ENCODE measurements at places on chromosomes 4 and X.

- DNase-seq = no peak
Observed at GRCh38 chr4:79652232-79652631, 244.2 kb upstream of the GK2 start.

GRCh38 chr4:26992657-26993361 lies 132.2 kb downstream of the STIM2 start:
- DNase-seq = no peak

DNA sequence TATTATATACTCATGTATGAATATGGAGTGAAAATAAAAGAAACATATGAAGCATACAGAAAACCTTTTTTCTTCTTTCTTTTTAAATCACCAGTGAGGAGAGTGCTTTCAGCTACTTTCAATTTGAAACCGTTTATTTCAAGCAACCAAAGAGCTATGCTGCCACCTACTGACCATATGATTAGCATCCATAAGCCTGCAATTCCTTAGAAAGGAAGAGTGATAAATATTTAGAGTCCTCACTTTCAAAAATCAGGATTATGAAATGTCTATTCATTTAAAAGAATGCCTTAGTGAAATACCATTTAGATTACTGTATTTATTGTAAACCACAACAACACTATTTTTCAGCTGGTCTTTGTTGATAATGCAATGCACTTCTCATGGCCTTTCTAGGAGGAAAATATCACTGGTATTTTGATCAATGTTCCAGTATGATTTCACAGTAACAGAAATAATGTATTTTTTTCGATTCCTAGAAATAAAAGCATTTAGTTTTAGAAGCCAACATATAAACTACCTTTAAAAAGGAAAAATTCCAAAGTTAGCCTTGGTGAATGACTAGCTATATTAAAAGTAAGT lies 667.6 kb downstream of the PCDH18 start:
- DNase-seq = peak; percentile 72

- no peak for DNase-seq
Observed at GRCh38 chr4:85475631-85476233, 782 bp downstream of the ARHGAP24 start.

DNA sequence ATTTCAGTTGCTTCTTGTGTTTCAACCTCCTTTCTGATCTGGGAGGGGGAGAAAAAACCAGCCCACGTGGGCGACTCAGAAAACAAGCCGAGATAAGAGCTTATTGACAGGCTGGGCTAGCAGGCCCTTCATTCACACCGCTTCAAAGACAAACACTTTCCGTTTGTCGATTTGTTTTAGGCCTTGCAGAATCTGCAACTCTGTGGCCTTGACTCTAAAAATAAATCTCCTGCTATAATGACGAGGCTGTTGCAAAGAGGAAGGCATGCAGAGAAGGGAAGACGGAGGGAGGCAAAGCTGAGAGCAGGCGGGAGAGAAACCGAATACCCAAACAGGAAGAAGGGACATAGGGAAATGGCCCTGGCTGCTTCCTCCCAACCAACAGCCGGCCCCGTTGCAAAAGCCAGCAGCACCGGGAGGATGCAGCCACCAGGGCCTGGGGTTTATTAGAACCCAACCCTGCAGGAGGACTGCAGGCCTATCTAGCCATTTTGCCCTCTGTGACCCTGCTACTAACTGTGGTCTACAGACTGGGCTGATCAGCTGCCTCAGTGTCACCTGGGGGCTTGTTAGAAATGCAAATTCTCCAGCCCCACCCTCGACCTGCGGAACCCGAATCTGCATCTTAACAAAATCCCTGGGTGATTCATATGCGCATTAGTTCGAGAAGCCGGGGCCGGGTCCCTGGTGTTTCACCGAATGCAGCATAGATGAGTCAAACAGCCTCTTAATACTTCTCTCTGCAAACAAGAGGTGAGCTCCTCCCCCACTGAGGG lies 325.5 kb downstream of the BCOR start:
- DNase-seq = no peak

- no peak for DNase-seq
Observed at GRCh38 chr4:37978248-37978924, 18.2 kb downstream of the PTTG2 start.

DNA sequence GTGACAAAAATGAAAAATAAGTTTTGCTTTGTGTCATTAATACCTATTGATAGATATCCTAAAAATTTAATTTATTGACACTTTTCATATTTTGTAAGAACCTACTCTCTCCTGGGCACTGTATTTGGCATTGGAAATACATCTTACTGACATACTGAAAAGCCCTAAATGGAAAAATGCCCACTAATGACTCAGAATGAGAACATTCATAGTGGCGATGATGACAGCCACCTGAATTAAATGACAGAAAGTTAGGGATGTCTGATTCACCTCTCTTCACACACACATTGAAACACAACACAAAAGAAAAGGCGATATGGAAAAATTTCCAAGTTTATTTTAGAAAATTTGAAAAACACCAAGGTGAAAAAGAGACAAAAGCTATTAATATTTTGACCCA lies 992.3 kb downstream of the STPG2 start:
- DNase-seq = no peak

DNA sequence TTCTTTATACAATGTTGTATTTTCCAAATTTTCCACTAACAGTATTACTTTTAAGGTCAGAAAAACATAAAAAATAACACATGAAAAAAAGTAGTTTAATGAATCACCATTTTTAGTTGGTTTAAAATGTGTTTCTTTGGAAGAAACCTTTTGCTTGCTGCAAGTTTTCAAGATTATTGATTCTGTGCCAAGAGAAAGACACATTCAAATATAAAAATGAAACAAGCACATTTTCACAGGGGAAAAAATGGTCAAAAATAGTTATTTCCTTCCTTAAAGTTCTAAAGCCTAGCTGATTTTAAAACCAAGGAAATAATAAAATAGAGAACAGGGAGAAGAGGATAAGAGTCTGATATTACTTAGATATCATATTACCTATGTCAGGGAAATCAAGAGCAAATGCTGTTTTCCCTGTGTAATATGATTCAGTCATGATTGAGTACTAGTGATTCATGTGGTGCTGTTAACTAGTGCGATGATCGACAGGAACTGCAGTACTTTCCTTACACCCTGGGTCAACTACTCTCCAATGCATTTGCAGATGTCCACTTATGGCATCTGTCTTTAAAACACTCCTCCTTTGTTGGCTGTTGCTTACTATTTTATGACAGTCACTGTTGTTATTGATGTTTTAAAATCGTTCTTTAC lies 103.8 kb downstream of the CAMK2D start:
- DNase-seq = no peak

DNA sequence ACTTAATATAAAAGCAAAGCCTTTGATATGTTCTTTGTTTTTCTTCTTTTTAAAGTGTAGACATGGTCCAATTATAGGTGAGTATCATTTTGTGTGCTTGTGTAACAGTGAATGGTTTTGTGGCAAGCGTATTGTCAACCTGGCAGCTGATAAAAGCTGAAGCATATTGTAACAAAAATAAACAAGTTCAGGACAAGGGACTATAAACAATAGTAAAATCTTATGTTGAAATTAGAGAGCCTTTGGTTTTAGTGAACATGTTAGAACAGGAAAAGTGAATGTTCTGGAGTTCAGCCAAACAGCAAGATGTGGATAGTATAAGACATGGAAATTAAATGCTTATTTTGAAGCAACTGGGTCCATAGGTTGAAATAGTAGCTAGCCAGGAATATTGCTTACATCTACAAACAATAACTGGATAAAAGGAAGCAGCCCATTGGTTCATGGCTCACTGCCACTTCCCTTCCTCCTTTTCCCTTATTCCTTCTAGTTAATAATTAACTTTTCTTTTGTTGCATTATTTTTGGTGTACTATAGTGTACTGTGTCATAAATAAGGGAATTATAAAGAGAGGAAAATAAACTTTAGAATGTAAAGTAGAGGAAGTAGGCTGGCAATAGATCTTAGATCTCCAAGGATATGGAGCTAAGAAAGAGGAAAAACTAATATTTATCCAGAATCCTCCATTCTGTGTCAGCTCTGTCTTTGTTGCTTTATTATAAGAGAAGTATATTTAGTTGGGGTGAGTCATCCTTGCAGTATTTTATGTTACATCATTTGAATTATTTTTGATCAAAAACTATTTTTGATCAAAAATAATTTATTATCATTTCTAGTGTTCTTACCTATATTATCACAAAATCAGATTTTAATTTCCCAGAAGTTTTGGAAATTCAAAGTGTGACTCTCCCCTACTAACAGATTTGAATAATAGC lies 65.6 kb downstream of the MRPL1 start:
- DNase-seq = peak; percentile 2

DNA sequence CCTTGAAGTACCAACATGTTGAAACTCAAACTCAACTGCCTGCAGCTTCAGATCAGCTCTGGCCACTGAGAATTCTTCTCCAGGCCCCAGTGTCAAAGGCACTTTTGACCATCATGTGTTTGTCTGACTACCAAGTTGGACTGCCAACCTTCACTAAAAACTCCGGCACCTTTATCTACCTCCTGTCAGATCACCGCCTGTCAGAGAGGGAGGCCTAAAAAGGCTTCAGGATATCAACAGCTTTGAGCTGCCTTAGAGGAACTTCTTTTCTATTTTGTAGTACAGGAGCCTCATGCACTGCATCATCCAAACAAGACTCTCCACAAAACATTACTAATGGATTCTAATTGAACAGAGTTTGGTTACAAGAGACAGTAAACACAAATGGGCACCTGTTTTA lies 2.8 kb downstream of the ACSL1 start:
- no peak for DNase-seq

- no peak for DNase-seq
Observed at GRCh38 chr4:61380865-61381264, 180.7 kb downstream of the ADGRL3 start.

DNA sequence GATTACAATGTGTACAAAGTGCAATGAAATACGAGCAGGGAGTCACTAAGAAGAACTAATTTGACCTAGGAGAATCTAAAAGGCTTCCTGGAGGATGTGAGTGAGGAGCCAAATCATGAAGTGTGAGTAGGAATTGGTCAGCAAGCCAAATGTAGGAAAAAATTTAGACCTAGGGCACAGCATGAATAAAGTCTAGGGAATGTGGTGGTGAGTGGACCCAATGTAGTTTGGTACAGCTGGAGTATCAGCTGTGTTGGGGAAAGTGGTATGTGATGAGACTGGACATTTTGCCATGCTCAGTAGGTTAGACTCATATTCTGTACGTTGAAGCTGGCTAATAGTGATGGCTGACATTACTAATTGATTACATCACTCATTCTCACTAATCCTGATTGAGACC lies 191.0 kb downstream of the AFF2 start:
- DNase-seq = no peak

All from NCI-H1694 treated with DMSO at 0.1 percent for 48 hours (cell line).